ENCODE measurements at places on chromosomes 7 and 10.

- DNase-seq = no peak
Observed at GRCh38 chr10:47379445-47379785, 4.7 kb downstream of the ZNF488 start.

DNA sequence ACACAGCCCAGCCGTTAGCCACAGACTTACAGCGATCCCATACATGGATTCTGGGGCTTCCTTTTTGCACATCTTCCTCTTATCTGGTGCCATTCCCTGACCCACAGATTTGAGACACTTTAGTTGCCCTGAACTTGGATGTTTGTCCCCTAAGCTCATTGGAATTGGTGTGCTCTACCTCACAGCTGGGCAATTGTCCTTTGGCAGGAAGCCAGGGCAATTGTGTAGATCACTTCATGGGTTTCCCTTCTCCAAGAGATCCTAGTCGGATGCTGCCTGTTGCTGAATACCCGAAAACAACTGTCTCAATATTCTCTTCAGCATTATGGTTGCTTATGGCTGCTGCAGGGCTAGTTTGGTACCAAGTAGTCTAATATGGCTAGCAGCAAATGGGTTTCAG, 470.7 kb upstream of the MKI67 start:
- DNase-seq = no peak

- no peak for DNase-seq
Observed at GRCh38 chr7:126605553-126605952, 647.2 kb downstream of the GRM8 start.

GRCh38 chr7:135920478-135920877, 56.7 kb downstream of the MTPN start:
- no peak for DNase-seq

DNA sequence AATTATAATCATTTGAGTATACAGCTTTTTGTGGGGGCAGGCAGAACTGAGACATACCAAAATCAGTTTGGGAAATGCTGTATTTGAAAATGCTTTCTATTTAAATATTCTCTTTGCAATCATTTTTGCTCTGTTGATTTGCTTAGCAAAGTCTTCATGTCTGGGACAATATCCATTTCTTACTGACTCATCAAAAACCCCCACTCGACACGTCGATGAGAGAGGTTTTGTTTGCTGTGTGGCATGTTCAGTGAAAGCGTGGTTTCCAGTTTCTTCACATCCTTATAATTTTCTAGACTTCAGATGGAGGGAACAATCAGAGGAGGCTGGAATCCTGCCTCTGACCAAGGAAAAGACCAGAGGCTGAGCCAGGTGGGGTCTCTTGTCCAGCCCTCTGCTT, 28.9 kb downstream of the HTRA1 start:
- no peak for DNase-seq

DNA sequence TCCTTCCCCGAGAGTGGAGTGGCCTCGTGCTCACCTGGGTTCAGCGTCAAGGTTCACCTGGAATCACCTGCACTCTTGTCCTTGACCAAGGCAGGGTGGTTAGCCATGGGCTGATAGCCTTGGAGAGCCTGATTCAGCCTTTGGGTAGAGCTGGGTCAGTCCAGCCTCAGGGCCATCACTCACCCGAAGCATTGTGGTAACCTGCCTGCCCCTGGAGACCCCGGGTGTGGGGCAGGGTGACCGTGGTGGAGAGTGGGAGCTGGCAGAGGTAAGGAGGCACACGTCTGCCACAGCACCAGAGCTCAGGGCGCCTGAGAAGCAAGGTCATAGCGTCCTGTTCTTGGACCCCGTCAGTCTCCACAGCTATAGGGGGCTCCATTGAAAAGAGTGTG, 27.8 kb upstream of the WDFY4 start:
- DNase-seq = no peak

- no peak for DNase-seq
Observed at GRCh38 chr10:43136995-43137716, 1.1 kb upstream of the CSGALNACT2 start.

GRCh38 chr10:100083623-100084022, 2.0 kb upstream of the CPN1 start:
- DNase-seq = no peak

DNA sequence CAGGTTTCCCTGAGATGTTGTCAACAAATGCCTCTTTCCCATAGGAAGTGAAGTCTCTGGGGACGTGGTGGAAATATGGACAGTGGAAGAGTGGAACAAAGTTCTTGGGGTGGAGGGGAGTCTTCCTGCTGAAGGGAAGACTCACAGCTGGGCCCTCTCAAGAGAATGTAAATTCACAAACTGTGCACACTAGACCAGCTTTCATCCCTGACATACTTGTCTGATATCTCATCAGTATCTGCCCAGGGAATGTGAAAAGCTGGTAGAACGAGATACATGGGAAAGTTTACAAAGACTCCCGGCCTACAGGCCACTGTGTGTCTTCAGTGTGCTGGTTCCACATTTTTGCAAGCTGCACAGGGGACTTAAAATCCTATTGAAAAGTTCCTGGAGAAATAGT, 16.7 kb upstream of the CCDC3 start:
- no peak for DNase-seq

DNA sequence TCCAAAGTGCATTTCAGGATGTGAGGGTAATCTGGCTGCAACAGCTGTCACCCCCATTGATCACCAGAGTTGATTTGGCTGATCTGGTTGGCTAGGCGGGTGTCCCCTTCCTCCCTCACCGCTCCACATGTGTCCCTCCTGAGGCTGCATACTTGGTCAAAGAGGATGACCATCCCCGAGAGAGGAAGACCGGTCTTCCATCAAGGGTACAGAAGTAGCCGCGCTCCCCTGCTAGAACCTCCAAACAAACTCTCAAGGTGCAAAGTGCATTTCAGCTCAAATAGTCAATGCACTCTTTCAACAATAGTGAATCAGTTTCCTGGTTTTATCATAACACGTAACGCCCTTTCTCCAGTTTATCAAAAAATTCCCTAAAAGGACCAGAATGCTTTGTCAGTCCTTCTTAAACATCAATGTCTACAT, 44.6 kb downstream of the CARD11 start:
- no peak for DNase-seq

- DNase-seq = no peak
Observed at GRCh38 chr7:20284771-20285143, 45.9 kb upstream of the ITGB8 start.

DNA sequence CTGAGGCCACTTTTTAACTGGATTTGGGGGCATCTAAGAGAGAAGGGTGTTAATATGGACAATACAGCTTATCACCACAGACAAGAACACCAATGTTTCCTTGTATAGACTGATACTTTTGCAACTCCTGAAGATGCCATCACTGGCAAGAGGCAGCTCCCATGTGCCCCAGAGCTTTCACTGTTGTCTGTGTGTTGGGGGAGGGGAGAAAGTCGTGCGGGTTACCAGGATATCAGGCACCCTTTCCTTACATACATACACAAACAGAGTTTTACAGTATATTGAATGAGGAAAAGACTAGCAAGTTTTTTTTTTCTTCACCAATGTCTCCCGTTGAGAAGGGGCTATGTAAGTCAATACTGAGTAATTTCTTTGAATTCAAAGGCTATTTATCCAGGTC, 4.1 kb upstream of the DLX6 start:
- no peak for DNase-seq

DNA sequence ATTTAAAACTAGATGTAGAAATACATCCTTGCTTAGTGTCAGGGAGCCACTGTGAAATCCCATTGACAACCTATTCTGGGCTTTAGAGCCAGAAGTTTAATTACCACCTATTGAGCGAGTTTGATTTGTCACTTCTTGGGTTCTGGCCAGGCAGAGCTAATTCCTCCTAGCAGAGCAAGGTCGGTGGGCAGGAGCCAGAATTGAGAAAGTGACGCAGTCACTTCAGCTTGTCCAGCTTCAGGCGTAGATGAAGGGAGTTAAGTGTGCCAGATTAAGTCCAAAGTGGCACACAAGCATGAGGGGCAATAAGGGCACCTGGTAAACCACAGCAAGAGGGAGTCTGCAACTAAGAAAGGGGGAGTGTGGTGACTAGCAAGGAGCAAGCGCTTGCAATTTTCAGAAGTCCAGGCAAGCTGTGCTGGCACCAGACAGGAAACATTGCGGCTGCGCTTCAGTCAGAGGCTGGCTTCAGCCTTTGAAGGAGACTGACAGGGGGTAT, 119.4 kb downstream of the ST7 start:
- DNase-seq = no peak

- no peak for DNase-seq
Observed at GRCh38 chr10:123936426-123936825, 44.8 kb upstream of the CPXM2 start.

DNA sequence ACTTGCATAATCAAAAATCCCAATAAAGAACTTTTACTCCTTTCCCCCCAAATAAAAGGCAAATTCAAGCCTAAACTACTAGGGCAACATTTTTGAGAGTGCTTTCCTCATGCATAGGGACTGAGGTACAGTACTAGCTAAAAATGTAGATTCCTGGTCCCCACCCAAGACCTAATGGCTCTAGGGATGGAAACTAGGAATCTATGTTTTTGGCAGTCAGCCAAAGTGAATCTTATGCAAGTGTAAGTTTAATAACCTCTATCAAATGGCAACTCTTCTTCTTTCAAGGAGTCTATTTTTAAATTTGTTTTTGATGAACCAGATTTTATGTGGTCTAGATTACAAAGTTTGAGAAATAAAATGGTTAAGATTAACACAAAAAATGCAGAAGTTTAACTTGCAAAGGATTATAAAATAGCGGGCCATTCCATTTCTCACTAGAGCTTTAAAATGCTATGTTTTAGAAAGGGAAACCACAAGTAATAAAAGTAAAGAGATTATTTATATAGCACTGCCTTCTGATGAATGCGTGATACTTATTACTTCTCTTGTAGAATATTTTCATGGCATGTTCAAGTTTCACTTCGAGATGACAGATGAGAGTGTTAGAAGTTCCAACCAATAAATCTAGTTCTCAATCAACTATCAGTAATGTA, 70.4 kb upstream of the MDFIC start:
- no peak for DNase-seq

- no peak for DNase-seq
Observed at GRCh38 chr10:12103802-12104201, 25.7 kb upstream of the SEC61A2 start.

DNA sequence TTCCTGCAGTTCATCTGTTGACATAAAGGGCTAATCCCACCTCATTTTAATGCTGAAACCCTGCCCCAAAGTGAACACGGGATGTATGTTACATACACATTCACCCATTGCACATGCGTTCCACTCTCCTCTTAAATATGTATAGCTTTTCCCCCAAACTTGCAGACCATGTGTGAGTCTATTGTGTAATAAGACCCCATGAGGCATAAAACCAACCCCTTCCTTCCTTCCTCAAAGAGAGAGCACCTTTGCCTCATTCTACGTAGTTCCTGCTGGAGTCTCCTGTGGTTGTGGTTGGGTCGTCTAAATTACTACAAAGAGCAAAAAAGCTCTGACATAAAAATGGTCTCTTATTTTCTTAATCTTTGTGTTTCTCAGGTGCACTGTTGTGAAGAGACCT, 345.7 kb upstream of the KLF6 start:
- DNase-seq = no peak

GRCh38 chr10:70306886-70307520, 23.2 kb upstream of the NPFFR1 start:
- DNase-seq = no peak

DNA sequence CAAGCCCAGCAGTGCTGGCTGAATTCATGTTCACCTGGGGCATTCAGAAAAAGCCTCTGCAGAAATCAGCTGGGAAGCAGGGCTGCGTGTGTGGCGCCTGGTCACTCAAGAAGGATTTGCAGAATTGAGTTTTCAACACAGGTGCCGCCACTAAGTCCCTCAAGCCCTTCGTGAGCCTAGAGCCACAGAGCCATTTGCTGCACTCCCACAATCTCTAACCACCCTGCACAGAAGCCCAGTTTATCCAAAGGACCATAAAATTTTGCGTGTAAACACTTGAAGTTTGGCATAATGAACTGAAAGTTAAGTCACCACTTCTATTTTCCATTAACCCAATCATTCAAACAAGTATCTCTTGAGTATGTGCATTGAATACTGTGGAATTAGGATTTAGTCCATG, 136.2 kb downstream of the DIP2C start:
- DNase-seq = no peak

DNA sequence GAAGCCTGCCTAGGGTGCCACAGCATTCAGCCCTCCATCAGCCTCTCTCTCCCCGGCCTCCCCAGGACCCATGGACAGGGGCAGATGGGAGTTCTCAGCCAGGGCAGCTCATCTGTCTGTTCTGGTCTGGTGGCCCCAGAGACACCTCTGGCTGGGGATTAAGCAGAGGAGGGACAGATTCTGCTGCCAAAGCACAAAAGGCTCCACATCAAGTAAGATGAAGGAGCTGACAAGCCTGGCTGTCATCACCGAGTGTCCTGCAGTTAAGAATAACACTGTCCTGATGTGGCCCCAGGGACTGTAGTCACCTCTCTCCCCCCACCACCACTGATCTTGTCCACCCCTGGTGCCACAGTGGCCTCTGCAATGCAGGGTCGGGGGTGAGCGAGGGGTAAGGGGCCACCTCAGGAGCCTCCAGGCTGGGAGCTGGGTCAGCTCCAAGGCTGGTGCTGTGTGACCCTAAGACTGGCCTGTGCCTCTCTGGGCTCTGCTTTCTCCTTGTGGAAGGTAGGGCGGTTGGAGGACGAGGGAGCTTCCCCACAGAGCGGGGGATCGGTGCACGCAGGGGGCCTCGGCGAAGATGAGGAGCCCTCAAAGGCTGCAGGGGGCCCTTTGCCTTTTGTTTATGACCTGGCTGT, 18.7 kb downstream of the C10orf105 start:
- DNase-seq = no peak

- no peak for DNase-seq
Observed at GRCh38 chr10:15334650-15335323, 36.3 kb downstream of the FAM171A1 start.

DNA sequence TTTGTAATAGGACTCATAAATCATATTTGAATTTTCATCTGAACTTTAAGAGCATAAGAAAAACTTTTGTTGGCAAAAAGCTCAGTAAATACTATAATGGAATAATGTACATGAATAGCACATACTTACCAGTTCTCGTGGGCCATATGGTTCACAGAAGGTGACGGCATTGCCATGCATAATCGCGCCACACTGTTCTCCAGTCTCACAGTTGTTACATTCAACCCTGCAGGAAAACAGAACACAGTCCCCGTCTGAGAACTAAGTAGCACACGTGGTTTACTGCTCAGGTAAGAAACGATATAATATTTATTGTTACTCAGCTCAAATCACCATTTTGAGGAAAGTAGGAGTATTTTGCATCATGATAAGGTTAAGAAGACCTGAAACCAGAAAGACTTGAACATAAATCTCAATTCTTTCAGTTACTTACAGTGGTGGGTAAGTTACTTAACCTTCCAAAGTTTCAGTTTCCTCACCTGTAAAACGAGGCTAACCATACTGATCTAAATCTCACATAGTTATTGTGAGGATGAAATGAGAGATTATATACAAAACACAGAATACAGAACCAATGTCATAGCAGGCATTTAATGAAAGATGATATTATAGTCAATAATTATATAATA, 261.4 kb downstream of the RELN start:
- no peak for DNase-seq

All from stimulated activated CD4-positive, alpha-beta T cell treated with anti-CD3 and anti-CD28 coated beads, TNF-alpha, amount 100 ng/mL, for 24 hours (primary cell).